ENCODE measurements at places on chromosomes 3 and 15.

- DNase-seq, result no peak
These were observed 199.3 kb upstream of the GOLIM4 start for GRCh38 chr3:168295027-168295426.

GRCh38 chr15:49187549-49188245 is 17.6 kb downstream of the GALK2 start:
- no peak for DNase-seq

GRCh38 chr15:57003418-57003817 is 85.0 kb downstream of the TCF12 start:
- peak; percentile 21 for DNase-seq

GRCh38 chr3:116423374-116423773 is 21.9 kb downstream of the LSAMP start:
- DNase-seq, result peak; percentile 23

- no peak for DNase-seq
These were observed 90.5 kb downstream of the LRRC28 start for GRCh38 chr15:99341786-99342185.

DNA sequence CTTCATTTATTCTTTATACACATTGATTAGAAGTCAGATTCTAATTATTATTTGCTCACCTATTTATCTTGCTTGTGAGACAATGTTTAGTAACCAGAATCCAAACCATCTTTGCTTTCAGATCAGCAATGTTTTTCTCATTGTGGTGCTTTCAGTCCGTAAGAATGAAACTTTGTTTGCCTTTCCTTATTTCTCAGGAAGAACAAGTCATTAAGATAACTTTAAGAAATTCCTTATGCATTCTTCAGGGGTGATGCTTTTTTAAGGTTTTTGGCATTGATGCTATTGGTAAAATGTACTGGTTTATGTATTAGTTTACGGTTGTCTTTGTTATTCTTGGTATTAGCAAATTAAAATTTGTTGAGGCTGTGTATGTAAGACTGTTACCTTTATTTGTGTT is 120.8 kb upstream of the POU1F1 start:
- DNase-seq, result peak; percentile 20

DNA sequence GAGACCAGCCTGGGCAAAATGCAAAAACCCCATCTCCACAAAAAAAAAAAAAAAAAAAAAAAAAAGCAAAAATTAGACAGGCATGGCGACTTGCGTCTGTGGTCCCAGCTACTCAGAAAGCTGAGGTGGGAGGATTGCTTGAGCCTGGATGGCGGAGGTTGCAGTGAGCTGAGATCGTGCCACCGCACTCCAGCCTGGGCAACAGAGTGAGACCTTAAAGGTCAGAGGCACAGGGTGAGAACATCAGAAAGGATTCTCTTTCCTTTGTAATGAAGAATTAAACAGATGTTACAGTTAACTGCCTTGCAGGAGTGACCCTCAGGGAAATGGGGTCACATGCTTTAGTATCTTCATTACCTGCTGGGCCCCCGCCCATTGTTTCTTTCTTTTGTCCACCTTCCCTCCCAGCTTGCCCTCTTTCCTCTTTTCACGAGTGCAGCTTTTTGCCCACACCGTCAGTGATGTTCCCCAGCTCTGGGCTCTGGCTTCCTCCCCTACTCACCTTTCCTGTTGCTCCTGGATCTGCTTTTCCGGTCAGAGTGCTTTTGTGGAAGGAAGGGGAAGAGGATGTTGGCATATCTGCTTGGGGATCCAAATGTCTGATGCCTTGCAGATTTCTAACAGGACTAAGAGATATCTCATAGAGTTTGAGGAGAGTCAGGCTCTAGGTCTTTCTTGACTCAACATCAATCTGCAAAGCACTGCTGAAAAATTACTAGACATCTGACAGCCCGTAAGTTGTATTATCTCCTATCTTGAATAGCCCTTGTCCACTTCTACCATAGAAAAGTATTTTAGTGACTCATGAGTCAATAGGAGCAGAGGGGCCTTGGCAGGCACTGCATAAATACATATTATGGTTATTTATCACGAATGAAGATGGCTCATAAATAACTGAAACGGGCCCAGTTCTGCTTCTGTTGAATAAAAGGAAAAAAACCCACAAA is 35.6 kb upstream of the NDUFB4 start:
- DNase-seq, result no peak

GRCh38 chr3:72439321-72440183 is 408.7 kb downstream of the SHQ1 start:
- DNase-seq, result no peak

DNA sequence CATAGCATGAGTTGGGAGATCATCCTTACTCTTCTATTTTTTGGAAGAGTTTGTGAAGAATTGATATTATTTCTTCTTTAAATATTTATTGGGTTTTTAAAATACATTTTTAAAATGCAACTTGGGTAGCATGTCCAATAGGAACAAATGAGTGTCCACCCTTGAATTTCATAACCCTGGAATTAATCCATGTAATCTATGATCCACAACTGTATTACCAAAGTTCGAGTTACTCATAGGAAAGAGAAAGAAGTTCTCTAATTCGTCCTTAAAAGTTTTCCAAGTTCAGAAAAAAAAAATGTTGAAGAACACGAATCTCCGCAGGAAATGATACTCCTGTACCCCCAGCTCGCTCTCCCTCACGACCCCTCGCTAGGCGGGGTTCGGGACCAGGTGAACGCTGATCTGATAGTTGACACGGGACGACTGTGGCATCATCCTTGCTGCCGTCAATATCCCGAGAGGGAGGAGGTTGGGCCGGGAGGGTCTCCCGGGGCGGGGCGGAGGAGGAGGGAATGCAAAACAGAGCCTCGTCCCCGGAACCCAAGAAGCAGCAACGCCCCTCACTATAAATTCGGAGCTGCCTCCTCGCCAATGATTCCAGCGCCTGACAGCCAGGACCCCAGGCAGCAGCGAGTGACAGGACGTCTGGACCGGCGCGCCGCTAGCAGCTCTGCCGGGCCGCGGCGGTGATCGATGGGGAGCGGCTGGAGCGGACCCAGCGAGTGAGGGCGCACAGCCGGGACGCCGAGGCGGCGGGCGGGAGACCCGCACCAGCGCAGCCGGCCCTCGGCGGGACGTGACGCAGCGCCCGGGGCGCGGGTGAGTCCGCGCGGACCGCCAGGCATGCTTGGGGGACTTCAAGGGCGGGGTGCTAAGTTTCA is at the start of gene AGTR1:
TSS of gene AGTR1 (plus strand) at position 598 of the 884 bp plus-strand sequence. CDS start 43,133 bp downstream, outside the sequence.
- no peak for DNase-seq

DNA sequence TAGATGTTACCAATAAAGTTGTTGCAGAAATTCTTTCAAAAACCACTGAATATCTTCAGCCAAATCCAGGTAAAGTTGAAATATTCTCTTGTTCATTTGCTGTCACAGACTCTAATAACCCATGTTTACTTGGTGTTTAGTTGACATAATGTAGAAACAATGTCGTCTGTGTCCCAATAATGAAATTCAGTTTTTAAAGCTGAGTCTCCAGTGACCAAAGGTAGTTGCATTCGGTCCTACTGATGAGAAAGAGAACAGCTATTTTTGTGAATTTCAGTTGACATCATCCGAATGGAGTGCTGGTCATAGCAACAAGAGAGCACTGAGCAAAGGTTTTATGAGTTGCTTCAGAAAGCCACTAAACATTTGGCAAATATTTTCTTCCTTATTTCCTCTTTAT is 88.8 kb upstream of the ADAMTSL3 start:
- DNase-seq, result no peak

GRCh38 chr3:80734920-80735319 is 967.1 kb upstream of the ROBO1 start:
- no peak for DNase-seq

- DNase-seq, result no peak
These were observed 2.2 kb upstream of the MEIS2 start for GRCh38 chr15:37102305-37103162.

- no peak for DNase-seq
These were observed 101.9 kb upstream of the KCNMB2 start for GRCh38 chr3:178434206-178434805.

GRCh38 chr3:99651531-99651930 is 13.1 kb downstream of the COL8A1 start:
- peak; percentile 98 for DNase-seq

DNA sequence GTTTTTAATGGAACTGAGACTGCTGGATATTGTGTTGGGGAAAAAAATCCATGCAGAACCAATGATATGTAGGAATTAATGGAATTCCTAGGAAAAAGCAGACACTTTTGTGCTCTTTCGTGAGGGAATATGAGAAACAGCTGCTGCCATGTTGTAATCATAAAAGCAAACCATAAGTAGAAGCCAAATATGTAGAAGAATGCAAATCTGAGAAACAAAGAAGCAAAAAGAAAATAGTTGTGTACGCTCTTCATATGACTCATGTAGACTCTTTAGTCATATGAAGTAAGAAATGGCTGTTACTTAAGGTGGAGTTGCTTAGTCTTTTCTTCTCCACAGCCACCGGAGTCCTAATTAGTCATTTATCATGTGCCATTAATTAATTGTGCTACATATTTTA is 298.6 kb upstream of the ZNF717 start:
- DNase-seq, result no peak

DNA sequence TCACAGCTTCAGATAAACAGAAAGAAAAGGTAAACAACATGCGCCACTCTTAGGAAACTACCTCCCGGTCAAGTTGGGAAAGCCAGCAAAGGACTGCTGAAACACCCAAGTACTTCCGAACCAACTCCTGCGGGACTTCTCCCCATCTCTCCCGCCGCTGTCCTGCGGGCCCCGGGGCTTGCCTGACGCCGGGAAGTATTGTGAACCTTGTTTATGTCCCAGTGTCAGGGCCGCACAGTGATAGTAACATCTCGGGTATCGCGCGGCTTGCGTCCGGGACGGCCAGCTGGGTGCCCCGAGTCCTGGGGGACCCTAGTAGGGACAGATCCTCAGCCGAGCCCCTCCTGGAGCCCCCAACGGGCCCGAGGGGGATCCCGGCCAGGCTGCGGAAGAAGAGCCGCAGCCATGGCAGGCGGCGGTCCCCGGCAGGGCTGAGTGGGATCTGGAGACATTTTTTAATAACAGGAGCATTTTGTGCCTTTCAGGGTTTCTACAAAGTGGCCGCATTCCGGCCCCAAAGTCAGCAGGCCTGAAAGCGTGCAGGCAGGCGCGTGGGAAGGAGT is 756 bp downstream of the CLPX start:
- DNase-seq, result peak; percentile 36

- no peak for DNase-seq
These were observed 111.8 kb upstream of the MBNL1 start for GRCh38 chr3:152156880-152157279.

DNA sequence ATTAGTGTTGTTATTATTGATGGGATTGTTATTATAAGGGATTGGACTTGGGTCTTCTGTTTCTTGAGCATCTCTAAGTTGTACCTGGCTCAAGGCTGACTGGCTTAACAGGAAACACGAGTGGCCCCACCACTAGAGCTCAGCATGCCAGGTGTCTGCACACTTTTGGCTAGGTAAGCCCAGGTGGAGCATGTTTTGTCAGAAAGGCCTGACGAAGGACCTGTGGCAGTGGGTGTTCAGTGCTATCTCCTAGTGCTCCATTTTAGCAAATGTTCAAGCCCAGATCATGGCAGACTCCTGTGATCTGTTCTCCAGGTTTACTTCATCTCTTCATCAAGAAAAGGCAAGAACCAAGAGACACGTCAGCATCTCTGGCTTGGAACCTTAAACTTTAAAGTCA is 3.4 kb downstream of the MAP2K5 start:
- no peak for DNase-seq

- DNase-seq, result no peak
These were observed 65.1 kb downstream of the AP4E1 start for GRCh38 chr15:50973605-50974004.

- DNase-seq, result no peak
These were observed 1.1 kb downstream of the FBN1 start for GRCh38 chr15:48644467-48644826.
